GM23248 (cell line): ENCODE measurements at places on chromosomes 3 and 15. TPM values are rescaled to one million over a fixed set of nuclear protein-coding genes. Genes with fewer than 3 reads are reported as not detected.

Gene HIGD2B
- not detected in 2 replicates for total RNA-seq

Gene SOX14
- not detected in 2 replicates for total RNA-seq

Gene CHRD
- 0.22 and 0.25 TPM in 2 replicates for total RNA-seq

Gene BCL6
- 32.3 and 61.6 TPM in 2 replicates for total RNA-seq

Gene JAGN1
- total RNA-seq: 32.9 and 35.7 TPM in 2 replicates

Gene ATP13A5
- total RNA-seq: not detected in 2 replicates

Gene C3orf80
- 0.43 and 1.3 TPM in 2 replicates for total RNA-seq

Gene CDHR4
- total RNA-seq: not detected in 2 replicates

Gene CFAP100
- not detected in 2 replicates for total RNA-seq

Gene SGO1
- total RNA-seq: 1.0 and 5.7 TPM in 2 replicates

Gene SCAANT1
- total RNA-seq: not detected in 2 replicates

Gene IGDCC3
- total RNA-seq: 0.13 TPM in 1 of 2 replicates, not detected in the other

Gene RGMA
- total RNA-seq: 0.76 and 2.0 TPM in 2 replicates

Gene SUSD5
- 0.11 and 0.13 TPM in 2 replicates for total RNA-seq

Gene SEMA6D
- total RNA-seq: 1.4 TPM in 2 replicates

Gene GHRL
- not detected in 2 replicates for total RNA-seq

Gene POLQ
- total RNA-seq: 1.6 and 2.5 TPM in 2 replicates

Gene STAG1
- total RNA-seq: 39.7 and 41.7 TPM in 2 replicates

Gene GPR156
- total RNA-seq: not detected in 2 replicates

Gene MYZAP
- not detected in 2 replicates for total RNA-seq

Gene ERICH6
- not detected in 2 replicates for total RNA-seq

Gene SKOR1
- total RNA-seq: 0.11 TPM in 1 of 2 replicates, not detected in the other

Gene SACM1L
- total RNA-seq: 33.9 and 41.7 TPM in 2 replicates

Gene LRRIQ4
- total RNA-seq: not detected in 2 replicates

Gene ZNF445
- 5.9 and 6.8 TPM in 2 replicates for total RNA-seq

Gene GOLGA6L7
- not detected in 2 replicates for total RNA-seq

Gene RBPMS2
- not detected in 2 replicates for total RNA-seq
